ENCODE measurements at places on chromosomes 3 and 15.
A peak's percentile ranks its signal among the peaks of the same experiment; 100 is the strongest.

DNA sequence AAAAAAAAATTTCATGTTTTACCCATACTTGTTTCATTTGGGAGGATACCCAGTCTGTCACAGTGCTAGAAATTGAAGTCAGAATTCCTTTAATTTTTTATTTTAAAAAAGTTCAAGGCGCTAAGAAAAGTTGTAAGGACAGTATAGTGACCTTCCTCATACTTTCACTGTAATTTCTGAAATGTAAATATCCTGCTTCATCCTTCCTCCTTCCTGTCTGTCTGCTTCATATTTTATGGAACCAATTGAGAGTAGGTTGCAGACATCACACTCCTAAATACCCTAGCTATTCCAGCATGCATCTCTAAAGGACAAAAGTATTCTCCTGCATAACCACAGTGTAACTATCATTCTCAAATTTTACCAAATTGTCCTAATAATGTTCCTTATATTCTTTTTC is 35.8 kb downstream of the CMTM8 start:
- no peak for DNase-seq

DNA sequence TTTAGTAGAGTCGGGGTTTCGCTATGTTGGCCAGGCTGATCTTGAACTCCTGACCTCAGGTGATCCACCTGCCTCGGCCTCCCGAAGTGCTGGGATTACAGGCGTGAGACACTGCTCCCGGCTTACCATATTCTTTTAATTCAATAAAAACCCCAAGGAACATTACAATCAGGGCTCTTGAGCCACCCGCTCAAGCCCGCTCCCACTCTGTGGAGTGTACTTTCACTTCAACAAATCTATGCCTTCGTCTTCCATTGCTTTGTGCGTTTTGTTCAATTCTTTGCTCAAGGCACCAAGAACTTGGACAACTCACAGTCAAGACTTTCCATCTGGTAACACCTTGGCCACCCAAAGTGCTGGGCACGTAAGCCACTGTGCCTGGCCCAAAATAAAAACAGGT is 63.0 kb upstream of the PPIB start:
- no peak for DNase-seq

DNA sequence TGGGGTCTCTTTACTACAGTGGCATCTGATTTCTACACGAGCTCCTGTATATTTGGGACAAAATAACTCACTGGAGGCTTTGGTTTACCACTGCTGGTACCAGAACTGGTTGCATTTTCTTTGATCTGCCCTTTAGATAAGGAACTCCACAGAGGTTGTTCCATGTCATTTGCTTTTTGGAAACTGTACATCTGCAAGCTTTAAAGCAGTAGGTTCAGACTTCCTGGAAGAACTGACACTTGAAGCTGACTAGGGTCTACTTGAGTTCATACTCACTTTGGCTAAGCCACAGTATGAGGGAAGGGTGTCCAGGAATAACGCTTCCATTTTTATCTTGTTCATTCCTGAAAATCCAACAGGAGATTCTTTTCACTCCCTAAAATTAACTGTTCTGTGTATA is 86.4 kb downstream of the WWTR1 start:
- no peak for DNase-seq

- DNase-seq, result peak; percentile 8
Observed at GRCh38 chr15:73127302-73127936, 75.2 kb downstream of the NEO1 start.

GRCh38 chr15:63672369-63672768 is 75.2 kb downstream of the FBXL22 start:
- DNase-seq, result no peak

DNA sequence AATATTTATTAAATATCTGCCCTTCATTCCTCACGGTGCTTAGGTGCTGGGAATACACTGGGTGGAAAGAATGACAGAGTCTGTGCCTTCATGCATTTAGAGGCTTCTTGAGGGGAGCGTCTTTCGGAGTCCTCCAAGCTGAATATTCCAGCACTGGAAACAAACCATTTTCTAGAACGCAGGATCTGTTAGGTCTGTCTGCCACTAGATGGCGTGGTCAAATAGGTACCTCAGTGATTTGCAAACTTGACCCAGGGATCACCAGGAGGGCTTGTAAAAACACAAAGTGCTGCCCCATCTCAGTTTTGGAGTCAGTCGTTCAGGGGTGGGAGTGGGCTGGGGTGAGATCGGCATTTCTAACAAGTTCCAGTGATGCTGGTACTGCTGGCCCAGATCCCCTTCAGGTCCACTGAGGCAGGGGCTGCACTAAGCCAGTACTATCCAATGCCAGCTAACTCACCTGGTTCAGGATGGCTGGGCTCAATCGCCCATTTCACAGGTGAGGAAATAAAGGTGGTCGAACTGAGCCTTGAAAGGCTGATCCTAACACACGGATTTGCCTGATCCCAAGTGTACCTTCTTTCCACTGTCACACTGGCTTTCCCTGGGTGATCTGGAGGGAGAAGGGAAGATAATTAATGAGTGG is 14.8 kb downstream of the ARNT2 start:
- DNase-seq, result no peak

- DNase-seq, result peak; percentile 14
Observed at GRCh38 chr3:10363935-10364334, 43.0 kb upstream of the SEC13 start.

GRCh38 chr3:78732893-78733292 is 1034.9 kb downstream of the ROBO1 start:
- DNase-seq, result no peak

Data from activated CD4-positive, alpha-beta T cell treated with anti-CD3 and anti-CD28 coated beads, Interleukin-2, amount 50 U/mL, for 24 hours (primary cell).